ENCODE measurements at places on chromosomes 5 and 9.

DNA sequence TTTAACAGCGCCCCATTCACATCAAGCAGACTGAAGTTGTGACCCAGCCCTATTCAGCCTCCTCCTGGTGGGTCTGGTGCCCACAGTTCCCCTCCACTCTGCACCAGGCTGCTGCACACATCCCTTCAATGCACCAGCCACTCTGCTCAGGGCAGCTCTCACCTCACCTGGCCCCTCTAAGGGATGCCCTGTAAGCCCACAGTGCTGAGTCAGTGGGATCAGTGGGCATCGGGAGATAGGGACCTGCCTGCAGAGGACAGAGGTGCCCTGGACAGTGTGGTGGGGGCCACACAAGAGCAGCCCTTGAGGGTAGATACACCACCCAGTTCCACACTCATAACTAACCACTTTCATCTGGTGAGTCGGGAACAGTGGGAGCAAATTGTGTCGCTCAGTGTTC, 38.3 kb upstream of the S1PR3 start:
- no peak for DNase-seq

DNA sequence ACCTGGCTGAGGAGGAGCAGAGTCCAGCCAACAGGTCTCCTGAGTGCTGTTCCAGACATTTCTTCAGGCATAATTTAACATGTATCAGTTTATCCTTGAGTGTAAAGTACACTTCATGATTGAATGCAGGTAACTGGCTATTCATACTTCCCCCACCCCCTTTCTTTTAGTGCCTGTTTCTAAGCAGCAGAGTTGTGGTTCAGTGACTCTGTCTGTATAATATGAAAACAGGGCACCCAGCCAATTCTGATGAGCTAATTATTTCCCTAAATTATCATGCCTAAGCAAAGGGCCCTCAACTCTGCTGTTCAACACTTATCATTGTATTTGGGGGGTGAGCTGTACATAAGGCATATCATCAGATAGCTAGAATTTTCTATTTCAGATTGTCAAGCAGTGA, 51.9 kb upstream of the ZSWIM6 start:
- peak; percentile 91 for DNase-seq

- DNase-seq = no peak
These were observed 30.9 kb downstream of the FABP6 start for GRCh38 chr5:160260006-160260775.

- DNase-seq = no peak
These were observed 45.3 kb downstream of the ZCCHC7 start for GRCh38 chr9:37165644-37166043.

- no peak for DNase-seq
These were observed 341.5 kb downstream of the OSTF1 start for GRCh38 chr9:75429531-75430475.

GRCh38 chr5:131270809-131271208, 7.0 kb downstream of the CDC42SE2 start:
- DNase-seq = no peak

DNA sequence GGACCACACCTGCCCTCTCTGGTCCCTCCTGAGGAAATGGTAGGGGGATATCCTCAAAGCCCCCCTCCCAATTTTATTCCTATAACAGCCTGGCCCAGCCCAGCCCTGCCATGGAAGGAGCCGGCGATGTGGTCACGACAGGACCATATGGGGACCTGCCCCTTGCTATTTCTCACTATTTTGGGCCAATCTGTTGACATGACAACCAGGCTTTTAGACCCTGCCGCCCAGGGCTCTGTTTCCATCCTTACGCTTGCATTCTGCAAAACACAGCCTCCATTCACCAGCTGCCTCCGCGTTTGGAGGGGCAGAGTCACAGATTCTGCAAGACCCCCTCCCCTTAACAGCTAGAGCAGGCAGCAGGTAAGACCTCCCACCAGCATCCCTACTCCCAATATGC, 112.2 kb downstream of the GABBR2 start:
- DNase-seq = no peak

GRCh38 chr5:67221487-67222242, 25.1 kb upstream of the CD180 start:
- DNase-seq = no peak

- DNase-seq = no peak
These were observed 28.7 kb downstream of the ELL2 start for GRCh38 chr5:95932941-95933340.

DNA sequence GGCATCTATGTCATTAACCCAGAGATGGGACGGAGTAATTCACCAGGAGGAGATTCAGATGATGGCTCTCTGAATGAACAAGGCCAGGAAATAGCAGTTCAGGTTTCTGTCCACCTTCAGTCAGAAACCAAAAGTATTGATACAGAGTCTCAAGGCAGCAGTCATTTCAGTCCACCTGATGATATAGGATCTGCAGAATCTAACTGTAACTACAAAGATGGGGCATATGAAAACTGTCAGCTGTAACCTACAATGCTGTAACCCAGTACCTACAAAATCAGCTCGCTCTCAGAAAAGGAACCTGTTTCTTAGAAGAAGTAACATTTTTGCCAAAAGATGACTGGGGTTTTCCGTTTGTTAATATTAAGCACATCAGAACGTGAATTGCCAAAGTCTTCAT, 14.7 kb downstream of the MFAP3 start:
- no peak for DNase-seq

GRCh38 chr5:1930880-1931603, 48.3 kb upstream of the IRX4 start:
- no peak for DNase-seq

- DNase-seq = no peak
These were observed 31.2 kb upstream of the CLPTM1L start for GRCh38 chr5:1375871-1376810.

DNA sequence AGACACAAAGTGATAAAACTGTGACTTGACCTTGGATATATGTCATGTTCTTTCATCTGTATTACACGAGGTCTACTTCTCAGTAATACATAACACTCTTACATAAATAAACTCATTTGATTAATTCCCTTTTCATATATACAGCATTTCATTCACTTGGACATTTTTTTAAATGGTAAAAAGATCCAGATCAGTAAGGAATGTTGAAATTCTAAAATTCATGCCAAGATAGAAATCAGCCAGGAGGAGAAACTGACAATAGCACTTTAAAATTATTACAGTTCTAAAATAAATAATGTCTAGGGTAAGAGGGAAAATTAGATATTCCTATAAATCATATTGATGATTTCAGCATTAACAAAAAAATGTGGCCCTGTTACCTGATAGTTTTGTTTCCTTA, 46.2 kb upstream of the POU5F2 start:
- no peak for DNase-seq

DNA sequence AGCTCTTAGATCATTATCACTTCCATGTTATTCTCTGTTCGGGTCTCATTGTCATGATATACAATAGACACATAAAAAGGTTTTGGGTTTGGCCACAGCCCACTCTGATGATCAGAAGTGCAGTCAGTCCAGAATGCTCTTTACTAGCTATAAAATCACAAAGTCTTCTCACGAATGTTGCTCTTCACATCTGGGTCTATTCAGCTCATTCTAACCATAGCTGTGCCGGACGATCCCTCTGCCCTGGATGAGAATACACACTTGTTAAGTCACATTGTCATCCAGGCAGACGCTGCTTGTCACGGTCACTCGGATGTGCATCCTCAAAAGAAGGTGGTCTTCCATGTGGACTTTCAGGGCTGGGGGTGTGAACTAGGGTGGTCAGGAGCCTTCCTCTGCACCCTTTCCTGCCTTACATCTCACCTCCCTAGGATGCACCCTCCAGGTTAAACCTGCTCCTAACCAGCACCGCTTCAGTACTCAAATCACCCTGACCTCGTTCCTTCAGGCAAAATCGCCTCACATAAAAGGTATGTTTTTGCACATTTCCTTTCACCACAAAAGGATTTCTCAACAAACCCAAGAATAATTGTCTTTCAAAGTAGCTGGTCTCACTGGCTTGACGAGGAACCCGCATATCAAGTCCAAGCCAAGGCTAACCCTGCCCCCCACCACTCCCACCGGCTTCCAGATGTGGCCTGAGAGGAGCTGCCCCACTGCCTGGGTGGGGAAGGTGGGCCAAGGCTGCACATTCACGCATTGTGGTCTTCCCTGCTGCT, 21.9 kb downstream of the ANKH start:
- no peak for DNase-seq

GRCh38 chr5:73692166-73692640, 66.2 kb downstream of the ARHGEF28 start:
- no peak for DNase-seq

- DNase-seq = no peak
These were observed 59.6 kb upstream of the C5orf58 start for GRCh38 chr5:170173227-170173626.
